HS-27A (cell line): ENCODE measurements at places on chromosomes 12 and 14.

DNA sequence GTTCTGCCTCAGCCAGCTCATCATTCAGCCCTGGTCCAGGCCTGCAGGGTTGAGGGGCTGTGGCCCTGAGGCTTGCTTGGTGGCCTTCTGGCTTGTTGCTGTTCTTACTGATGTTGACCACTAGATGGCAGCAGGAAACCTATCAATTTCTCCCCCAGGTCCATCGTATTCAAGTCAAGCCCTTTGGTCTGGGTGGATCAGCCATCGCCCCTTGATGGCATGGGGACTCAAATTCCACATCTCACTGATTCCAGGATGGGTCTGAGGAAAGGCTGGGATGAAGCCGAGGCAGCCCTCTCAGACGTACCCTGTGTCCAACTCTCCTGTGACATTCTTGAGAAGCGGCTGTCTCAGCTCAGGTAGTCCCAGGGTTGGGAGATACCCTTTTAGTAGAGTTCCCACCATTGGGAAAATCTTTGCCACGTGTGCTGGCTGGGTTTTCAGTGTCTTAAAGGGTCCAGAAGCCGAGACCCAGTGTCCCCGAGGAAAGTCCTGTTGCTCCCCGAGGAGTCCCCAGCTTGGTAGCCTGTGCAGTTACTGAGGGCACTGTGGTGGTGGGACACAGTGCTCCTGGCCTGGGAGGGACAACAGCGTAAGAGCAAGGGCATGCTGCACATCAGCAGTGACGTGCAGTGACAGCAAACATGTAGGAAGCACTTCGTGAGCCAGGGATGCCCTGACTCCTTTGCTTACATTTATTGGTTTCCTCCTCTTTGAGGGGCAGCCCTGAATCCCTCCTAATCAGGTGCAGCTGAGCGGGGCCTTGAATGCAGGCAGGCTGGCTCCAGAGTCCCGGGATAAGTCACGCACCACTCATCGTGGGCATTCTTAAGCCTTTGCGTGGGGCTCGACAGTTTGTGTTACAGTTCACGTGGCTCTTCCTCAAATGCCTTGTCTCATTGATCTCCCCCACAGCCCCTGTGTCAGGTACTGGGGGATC is 58.6 kb downstream of the TSPAN9 start:
- peak; percentile 82 for DNase-seq

- DNase-seq = no peak
Measured at GRCh38 chr12:131830335-131830913, 2.2 kb downstream of the MMP17 start.

DNA sequence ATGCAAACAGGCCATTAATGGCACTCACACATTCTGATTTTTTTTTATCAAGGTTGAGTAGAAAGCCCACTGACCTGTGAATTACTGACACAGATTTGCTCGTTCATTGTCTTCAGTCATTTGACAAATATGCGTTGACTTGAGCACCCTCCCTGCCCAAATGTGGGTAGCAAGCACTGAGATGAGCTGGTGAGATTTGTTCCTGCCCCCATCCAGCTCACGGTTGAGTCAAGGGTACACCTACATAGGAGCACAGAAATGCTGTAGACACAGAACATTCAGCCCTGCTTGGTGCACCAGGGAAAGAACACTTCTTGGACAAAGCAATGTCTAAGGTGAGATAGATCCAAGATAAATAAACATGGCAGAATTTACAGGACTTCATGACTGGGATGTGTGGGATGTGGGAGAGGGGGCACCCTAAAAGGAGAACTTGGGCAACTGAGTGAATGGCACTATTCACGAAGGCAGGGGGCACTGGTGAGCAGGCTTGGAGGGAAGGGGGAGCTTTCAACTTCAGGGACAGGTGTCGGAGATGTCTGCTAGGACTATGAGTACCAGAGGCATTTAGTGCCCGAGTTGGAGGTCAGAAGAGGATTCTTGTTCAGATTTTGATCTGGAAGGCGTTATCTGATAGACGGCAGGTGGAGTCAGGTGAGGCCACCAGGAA is 213.4 kb downstream of the VRK1 start:
- DNase-seq = no peak

- DNase-seq = no peak
Measured at GRCh38 chr12:20798554-20798953, 12.0 kb upstream of the SLCO1B3 start.

DNA sequence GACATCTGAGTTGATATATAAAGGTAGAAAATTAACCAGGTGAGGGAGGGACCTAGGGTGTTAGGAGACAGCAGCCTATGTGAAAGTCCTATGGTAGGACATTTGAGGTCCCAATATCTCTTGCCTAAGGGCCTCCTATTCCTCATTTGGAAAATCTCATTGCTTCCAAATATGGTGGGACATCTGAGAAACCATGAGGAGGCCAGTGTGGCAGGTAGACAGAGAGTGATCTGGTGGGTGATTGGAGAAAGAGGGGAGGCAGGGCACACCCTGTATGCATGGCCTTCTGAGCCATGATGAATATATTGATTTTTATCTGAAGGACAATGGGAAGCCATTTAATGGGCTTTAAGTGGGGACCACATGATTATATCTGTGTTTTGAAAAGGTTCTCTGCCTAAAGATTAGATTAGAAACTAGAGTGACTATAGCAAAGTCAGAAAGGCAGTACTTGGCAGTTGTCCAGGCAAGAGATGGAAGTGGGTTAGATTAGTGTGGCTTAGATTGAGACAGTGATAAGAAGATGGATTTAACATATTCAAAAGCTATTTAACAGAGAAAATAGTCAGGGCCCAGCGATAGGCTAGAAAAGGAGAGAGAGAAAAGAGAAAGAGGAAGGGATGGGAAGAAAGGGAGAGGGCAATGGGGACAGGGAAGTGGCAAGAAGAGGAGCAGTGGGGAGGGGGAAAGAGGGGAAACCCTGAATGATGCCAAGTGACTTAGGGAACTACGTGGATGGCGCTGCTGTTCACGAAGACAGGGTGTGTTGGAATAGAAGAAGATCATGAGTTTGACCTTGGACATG is 237.2 kb upstream of the SRRM4 start:
- no peak for DNase-seq

DNA sequence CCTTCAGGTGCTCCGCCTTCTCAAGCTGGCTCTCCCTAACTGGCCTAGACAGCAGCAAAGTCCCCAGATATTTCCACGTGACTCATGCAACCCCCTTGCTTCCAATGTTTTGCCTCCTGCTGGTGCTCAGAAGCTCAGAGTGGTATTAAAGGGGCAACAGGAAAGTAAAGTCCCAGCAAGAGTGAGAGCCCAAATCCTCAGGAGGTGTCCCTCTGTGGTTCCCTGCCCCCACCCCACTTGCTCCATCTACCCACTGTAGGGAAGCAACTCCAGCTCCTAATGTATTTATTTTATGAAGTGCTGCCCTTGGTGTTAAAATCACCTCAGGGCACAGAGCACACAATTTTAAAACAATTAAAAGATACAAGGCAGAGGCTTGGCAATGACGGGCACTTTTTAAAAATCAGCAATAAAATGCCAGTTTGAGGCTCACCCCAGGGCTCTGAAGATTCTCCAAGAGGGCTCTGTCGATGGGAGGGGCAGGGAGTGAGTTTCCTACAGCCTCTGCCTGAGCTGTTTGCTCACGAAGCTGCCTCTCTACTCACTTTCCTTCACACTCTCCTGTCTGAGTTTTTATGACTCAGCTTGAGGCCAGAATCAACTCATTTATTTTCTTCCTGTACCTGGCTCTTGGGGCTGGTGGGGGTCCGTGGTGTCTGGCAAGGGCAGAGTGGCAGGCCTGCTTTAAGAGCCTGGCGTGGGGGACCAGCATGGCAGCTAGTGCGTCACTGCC is 81.9 kb upstream of the MAX start:
- DNase-seq = no peak

GRCh38 chr12:92547420-92547819 is 155.4 kb upstream of the PLEKHG7 start:
- no peak for DNase-seq

GRCh38 chr14:94787655-94788054 is 17.7 kb upstream of the GSC start:
- DNase-seq = no peak

DNA sequence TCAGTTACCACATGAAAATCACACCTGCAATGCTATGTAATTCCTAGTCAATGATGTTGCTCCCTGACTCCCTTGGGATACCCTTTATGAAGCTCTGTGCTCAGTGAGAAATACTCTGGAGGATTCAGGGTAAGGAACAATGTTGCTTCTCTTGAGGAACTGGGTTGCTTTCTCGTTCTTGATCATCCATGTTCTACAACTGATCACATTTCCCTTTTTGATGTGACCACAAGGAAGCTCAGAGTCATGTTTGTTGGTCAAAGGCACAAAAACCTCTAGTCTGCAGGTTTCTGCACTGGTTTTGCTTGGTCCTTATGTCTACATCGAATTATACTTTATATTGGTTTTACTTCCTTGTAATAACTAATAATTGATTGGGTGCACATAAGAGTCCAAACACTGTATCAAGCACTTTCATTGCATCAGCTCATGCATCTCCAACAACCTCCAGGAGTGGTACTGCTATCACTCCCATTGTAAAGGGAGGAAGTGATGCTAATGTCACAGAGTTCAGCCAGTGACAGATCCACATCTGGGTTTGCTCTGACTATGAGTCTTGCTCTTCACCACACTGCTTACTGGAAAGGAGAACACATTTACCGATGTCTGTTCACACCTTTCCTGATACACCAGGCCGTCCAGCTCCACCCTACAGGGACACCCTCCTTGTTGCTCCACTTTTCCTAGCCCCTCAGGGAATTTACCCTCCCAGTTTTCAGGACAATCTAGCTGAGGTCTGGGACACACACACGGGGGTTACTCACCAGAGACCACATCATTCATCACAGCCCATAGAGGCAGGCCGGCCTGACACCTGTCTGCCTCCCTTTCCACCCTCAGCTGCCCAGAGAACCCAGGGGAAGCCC is 41.0 kb downstream of the CMKLR1 start:
- no peak for DNase-seq

GRCh38 chr12:52836042-52836466 is 1.9 kb upstream of the KRT79 start:
- DNase-seq = no peak

- no peak for DNase-seq
Measured at GRCh38 chr14:104708606-104709268, 15.3 kb upstream of the ADSS1 start.
